RWPE2 (cell line): ENCODE measurements at places on chromosomes 3 and 15.

GRCh38 chr3:45607790-45608189 is 13.2 kb downstream of the LIMD1 start:
- DNase-seq, result no peak
- no peak overlapping the region for H3K4me3 ChIP-seq
- peak overlapping the region; percentile 20 for H3K27ac ChIP-seq
- H3K4me1 ChIP-seq, result peaks cover 14% of the 10 kb centered on the region

DNA sequence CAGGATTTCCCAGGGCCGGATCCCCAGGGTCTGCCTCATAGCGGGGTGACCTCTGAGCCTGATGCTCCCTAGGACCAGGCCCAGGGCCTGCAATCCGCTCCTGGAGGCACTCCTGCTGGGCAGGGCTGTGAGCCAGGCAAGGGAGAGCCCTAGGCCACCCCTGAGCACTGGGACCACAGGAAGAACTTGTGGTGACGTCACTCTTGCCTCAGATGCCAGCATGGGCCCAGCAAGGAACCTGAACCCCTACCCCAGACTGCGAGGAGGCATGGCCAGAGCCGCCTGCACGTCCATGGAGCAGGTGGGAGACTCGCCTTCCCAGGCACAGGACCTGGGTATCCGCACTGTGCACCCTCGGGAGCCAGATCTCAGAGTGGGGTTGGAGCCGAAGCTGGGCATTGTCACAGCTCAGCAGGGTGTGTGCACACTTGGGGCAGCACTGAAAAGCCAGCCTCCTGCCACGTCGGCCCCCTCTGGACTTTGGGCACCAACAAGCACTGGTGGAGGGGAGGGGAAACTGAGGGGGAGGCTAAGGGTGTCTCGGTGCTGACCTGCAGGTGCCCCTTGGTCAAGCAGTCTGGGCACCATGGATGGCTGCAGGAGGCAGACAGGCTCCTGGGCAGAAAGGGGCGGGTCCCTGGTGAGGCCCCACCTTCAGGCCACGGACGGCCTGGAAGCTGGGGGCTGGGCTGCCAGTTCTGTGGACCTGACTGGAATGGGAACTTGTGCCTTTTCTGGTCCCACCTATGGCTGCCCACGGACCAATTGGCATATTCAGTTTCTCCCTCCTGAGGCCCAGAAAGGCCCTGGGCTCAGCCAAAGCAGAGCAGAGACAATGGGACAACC is 49.3 kb downstream of the SLC6A20 start:
- H3K4me3 ChIP-seq, result no peak overlapping the region
- H3K27ac ChIP-seq, result no peak overlapping the region
- DNase-seq, result no peak

DNA sequence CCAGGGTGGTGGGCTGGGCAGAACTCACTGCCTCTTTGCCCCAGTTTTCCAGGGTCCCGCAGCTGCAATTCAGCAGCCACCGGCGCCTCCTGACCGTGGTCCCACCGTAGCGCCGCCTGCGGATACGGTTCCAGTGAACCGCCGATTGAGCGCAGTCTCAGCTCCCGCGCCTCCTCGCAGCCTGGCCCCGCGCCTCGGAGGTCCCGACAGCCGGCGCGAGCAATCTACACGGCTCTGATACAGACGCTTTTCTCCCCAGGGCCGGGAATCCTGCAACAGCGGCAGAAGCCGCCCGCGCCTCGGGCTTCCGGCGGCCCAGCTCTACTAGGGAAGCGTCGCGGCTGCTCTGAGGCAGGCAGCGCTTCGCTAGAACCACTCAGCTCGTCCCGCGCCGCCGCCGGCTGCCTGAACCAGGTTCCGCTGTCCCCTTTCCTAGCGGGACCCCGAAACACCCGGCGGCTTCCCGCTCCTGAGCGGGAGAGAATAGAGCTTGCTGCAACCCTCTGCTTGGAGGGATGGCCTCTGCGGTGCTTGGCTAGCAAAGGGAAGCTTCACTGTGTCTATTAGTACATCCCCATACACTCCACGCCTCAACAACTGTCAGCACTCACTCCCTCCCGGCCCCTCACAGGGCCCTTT is 3.1 kb downstream of the FOXL2NB start:
- no peaks in the 10 kb centered on the region for H3K36me3 ChIP-seq
- H3K27ac ChIP-seq, result no peak overlapping the region
- no peak for DNase-seq
- H3K4me1 ChIP-seq, result no peaks in the 10 kb centered on the region

- H3K36me3 ChIP-seq, result peaks cover 82% of the 10 kb centered on the region
- no peak overlapping the region for H3K27ac ChIP-seq
- no peaks in the 10 kb centered on the region for H3K27me3 ChIP-seq
- H3K4me1 ChIP-seq, result peaks cover 3% of the 10 kb centered on the region
Observed at GRCh38 chr3:57910990-57911389, 97.2 kb upstream of the FLNB start.

DNA sequence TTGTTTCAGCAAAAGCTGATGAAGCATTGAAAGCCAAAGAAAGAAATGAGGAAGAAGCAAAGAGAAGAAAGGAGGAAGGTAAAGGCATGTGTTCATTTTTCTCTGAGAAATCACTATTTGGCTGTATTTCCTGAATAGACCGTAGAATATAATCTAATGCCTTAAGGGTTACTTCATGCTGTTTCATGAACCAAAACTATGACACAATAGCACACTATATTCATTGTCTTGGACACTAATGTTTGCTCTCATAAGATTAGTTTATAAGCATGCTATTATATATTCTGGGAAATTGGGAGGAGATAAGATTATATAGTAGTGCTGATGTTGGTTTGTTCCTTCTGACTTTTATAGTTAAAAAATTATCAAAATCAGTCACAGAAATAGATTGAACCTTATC is 110.1 kb upstream of the MLF1 start:
- no peaks in the 10 kb centered on the region for H3K27me3 ChIP-seq
- peaks cover 9% of the 10 kb centered on the region for H3K4me1 ChIP-seq
- H3K4me3 ChIP-seq, result no peak overlapping the region
- no peak for DNase-seq
- no peak overlapping the region for H3K27ac ChIP-seq
